ENCODE measurements at places on chromosomes 6 and 20.
A peak's percentile ranks its signal among the peaks of the same experiment; 100 is the strongest.

DNA sequence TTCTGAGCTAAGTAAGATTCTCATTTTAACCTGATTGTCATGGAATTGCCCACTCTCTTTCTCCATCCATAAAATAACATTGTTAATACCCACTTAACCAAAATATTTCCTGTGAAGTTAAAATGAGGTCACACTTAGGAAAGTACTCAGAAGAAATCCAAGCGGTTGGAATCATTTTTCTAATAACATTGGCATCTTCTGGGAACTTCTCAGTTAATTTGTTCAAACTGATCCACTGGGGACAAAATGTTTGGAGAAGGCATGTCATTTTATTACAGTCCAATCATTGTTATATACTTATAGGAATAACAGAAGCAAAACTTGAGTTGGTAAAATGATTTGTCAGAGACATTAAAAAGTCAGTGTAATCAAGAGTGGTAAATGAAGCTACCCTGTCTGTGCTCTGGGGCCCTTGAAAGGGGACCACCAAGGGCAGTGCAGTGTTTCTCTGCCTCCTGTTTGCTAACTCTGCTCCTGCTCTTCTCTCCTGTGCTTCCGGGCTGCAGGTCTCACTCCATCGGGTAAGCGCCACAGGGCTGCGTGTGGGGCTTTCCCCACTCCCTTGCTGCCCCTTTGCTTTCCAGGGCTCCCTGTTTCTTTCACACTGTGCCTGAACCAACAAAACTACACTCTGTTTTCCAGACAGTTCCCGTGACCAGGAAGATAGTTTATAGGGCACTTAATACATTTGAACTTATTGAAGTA, 50.1 kb downstream of the HDDC2 start:
- peak; percentile 78 for DNase-seq

DNA sequence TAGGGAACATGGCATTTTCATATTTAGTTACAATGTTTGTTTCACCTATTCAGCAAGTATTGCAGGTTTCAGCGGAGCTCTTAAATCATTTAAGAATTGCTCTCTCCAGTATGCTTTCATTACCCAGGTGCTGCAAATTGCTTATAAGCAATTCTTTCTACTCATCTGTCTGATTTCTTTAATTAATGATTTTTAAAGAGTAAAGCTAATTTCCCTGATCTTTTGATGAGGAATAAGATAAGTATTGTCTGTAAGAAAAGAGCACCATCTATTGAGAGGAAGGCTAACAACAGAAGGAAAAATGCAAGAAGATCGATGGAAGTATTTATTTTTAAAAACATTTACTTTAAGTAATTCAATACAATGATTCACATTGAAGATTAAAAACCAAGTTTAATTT, 2.0 kb downstream of the OPRM1 start:
- DNase-seq: no peak

DNA sequence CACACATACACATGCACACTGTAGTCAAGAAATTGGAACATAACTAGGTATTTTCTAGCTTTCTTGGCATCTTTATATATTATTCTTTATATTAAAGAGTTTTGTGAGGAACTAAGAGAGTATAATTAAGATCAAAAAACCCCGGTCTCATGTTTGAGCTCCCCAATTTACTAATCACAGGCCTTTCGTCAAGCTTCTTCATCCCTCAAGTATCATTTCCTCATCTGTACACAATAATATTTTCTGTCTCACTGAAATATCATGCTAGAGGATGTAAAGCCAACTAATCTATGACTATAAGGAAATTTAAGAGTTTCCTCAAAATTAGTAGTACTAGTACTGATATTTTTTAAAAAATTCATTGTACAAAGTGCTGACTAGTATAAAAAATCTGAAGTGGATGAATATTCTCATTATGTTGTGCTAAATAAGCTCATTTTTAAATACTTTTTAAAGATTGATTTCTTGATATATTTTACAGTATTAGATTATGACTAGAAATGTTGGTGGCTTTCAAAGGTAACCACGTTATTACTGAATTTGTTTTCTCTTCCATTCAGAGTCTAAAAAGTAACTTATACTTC, 28.0 kb downstream of the PEX3 start:
- DNase-seq: no peak

DNA sequence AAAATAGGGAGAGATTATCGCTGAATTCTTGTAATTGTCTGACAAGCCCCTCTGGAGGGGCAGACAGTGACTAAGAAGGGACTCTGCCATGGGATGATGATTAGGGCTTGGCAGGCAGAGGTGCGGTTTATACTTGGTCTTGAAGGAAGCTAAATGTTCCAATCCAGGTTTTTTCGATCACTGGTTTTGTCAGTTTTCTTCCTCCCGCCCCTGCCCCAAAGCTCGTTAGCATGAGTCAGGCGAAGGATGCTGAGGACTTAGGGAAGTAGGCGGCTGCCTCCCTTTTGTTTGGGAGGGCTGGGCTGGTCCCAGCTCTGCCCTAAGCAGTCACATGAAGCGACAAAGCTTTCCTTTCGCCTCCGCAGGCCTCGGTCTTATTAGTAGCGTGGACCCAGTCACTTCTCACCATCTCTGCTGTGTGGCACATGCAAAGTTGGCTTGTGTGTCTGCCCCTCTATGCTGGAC, 314.2 kb downstream of the CDC5L start:
- DNase-seq: peak; percentile 45

DNA sequence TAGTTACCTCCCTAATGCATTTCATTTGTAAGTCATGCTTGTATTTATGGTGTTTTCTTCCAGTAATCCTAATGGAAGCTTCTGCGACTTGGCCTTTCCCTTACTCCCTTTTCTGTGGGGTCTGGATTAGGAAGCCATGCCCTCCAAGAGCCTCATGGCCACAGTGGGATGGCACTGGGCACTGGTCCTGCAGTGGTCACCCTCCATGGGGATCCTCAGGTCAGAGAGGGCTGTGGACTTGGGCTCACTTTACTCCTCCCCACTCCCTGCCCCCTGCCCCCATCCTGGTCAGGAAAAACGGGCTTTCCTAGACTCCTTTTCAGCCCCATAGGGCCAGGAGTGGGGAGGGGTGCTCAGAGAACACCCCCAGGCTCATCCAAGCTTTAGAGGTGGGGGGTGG, 49.9 kb downstream of the EBF4 start:
- DNase-seq: no peak

DNA sequence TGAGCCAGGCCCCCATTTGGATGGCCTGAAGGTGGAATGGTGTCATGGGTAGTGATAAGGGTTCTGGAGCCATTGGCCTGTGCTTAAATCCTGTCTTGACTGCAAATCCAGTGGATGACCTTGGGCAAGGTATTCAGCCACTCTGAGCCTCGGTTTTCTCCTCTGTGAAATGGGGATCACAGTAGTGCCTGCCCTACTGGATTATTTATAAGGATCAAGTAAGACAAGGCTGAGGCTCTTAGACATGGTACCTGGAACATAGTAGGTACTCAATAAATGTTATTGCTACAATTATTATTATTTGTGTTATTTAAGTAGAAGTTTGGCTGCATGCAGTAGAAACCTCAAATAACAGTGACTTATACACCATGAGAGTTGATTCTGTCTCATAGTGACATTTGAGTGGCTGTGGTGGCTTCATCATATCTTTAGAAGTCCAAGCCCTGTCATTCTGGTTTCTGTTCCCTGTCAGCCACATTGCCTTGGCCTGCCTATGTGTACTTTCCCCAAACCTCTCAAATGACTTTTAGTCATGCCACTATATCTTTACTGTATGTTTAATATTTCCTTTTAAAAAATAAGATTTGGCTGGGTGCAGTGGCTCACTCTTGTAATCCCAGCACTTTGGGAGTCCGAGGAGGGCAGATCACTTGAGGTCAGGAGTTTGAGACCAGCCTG, 37.6 kb upstream of the CHMP4B start:
- no peak for DNase-seq

- no peak for DNase-seq
Observed at GRCh38 chr6:118296129-118296901, 251.8 kb upstream of the PLN start.

DNA sequence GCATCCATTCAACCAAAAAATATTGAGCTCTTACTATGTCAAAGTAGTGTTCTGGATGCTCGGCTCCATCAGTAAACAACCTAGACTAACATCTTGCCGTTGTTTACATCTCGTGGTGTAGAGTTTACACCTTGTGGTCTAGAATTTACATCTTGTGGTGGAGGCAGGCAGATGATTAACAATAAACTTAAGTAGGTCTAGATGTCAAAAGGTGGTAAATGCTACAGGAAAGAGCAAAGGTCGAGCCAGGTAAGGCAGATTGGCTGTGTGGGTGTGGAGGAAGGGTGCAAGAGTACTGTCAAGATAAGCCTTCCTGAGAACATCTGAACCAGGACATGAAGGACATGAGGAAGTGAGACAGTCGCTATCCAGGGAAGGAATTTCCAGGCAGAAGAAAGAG, 88.4 kb upstream of the ESR1 start:
- DNase-seq: no peak

DNA sequence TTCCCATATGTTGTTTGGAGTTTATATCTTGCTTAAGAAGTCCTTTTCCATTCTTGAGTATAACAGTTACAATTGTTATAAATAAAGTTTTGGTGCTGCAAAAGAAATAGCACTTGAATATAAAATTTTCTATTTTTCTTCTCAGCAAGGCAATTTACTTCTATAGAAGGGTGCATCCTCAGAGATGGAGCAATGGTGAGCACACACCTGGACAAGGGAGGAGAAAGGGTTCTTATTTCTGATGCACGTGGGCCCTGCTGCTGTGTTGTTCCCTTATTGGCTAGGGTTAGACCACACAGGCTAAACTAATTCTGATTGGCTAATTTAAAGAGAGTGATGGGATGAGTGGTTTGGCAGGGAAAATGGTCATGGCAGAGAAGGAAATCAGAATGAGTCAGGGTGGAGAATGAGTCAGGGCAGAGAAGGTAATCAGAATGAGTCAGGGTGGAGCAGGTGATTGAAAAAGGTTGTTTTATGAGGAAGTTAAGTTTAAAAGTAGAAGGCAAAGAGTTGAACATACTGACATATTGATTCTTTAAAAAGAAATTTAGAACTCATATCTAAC, 38.0 kb downstream of the CST8 start:
- DNase-seq: no peak

GRCh38 chr20:50341880-50342637, 151.4 kb downstream of the CEBPB start:
- DNase-seq: no peak

DNA sequence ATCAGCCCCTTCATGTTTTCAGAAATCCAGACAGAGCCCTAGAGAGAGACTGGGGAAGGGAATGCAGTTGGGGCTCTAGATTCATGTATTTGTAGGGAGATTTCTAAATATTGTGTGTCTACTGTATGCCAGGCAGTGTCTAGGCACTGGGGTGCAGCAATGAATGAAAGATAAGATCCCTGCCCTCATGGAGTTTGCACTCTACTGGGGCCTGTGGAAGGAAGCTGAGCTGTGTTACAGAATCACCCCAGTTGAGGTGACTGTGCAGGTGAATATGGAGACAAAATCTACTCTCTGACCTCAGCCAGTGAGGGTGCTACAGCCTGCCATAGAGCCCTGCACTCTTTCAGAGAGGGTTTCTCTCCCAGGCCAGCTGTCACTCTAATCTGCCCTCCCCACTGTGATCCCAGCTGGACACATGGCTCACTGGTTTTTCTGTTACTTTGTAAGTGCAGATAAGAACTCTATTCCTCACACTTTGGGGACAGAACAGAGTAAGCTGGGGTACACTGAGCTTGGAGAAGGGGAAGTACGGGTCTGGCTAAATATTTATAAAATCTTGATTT, 69.2 kb upstream of the E2F3 start:
- no peak for DNase-seq

- no peak for DNase-seq
Observed at GRCh38 chr20:38569747-38570525, 11.1 kb upstream of the ADIG start.

- DNase-seq: no peak
Observed at GRCh38 chr20:62946918-62947317, 5.6 kb upstream of the SLC17A9 start.

DNA sequence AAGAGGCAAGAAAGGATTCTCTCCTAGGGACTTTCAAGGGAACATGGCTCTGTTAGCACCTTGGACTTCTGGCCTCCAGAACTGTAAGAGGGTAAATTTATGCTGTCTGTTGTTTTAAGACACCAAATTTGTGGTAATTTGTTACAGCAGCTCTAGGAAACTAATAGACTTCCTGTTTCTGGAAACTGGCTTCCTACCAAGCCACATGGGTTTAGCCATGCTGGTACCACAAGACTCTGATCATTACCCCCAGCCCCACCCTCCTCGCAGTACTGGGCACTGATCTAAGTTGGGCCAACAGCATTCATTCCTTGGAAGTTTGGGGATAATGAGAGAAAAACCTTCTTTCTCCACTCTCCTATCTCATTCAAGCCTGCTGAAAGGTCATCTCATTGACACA, 109.5 kb upstream of the SMLR1 start:
- DNase-seq: peak; percentile 15

- no peak for DNase-seq
Observed at GRCh38 chr20:40686434-40686882, 2.6 kb downstream of the MAFB start.

DNA sequence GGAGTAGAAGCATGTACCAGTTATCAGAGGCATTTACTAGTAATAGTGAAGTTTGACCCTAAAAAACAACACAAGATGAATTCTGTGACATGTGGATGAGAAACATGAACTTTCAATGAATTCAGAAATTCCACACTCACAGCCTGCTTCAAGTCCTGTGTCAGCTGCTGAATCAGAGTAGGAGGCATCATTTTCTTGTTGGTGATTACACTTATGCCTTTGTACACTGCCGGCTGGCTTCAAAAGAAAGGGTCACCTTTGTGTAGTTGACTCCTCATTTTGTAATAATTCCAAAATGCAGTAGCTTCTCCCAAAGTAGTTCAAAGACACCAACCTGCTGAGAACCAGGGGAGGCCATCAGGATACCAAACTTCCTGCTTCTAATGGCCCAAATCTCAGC, 165.5 kb downstream of the BACH2 start:
- no peak for DNase-seq

DNA sequence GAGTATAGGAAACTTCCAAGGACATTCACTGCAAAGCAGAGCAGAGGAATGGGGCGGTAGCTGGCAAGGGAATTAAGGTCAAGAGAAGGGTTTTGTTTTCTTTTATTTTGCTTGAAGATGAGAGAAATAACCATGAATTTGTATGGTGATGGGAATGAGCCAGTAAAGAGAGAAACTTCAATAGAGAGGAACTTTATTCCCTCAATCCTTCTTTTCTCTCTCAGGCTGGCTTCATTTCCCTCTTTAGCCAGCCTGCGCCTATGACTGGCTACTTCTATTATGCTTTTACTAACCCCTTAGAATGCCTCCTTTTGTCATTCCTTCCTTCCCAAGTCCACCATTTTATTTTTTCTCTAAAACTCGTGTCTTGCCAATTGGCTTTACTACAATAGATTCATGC, 101.4 kb upstream of the CEP85L start:
- no peak for DNase-seq

- DNase-seq: no peak
Observed at GRCh38 chr20:13402171-13402760, 181.2 kb downstream of the ISM1 start.

Data from EH (cell line).